ENCODE measurements at places on chromosomes 11 and 22.

DNA sequence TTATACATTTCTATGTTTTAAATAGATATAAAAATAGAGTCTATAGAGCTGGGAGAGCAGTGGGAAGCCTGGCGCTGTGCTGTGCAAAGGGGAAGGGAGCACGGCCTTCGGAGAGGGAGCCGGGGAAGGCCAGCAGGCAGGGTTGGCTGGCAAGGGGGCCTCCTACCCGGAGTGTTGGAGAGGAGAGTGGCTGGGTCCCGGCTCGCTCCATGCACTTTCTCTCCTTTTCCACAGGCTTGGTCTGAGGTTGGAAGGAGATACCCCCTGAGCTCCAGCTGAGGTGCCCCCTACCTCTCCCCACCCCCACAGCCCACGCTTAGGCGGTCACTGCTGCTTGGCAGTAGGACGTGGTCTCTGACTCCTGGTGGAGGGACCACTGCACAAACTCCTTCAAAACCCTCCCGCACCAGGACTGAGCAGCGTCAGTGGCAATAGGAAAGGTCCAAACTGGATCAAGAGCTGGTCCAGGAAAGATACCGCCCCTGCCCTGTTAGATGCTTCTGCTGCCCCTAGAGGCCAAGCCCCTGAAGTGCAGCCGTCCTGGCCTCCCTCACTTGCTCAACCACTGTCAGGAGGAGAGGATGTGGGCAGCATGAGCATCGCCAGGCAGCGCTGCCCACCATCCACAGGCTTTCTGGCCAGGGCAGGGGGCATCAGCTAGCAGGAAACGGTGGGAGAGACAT is 52.9 kb downstream of the SYT13 start:
- ATAC-seq: peak; percentile 65

GRCh38 chr11:32289701-32290100 is 145.6 kb downstream of the WT1 start:
- ATAC-seq: no peak

GRCh38 chr22:23509571-23510302 is 70.4 kb downstream of the IGLL1 start:
- no peak for ATAC-seq

DNA sequence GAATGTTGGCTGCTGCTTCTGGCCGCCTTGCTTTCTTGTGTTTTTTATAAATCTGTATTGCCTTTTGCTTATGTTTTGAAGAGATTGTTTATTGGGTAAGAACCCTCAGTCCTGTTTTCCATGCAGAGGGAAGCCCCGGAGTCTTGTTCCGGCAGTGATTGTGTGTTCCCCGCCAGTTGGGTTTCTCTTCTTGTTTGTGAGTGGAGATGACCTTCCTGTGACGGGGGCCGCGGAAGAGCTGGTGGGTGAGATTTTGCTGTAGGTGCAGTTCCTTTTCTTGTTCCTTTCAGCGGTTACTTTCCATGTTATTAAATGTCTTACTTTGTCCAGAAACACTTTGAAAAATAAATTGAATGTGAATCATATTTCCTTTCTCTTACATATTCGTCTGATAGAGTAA is 8.3 kb downstream of the TBC1D22A start:
- peak; percentile 3 for ATAC-seq

GRCh38 chr11:120667281-120667680 is 155.7 kb downstream of the GRIK4 start:
- ATAC-seq: no peak

- ATAC-seq: no peak
These were observed 23.2 kb downstream of the HIPK3 start for GRCh38 chr11:33280411-33280810.

GRCh38 chr11:57222239-57222638 is 14.8 kb downstream of the APLNR start:
- ATAC-seq: no peak

DNA sequence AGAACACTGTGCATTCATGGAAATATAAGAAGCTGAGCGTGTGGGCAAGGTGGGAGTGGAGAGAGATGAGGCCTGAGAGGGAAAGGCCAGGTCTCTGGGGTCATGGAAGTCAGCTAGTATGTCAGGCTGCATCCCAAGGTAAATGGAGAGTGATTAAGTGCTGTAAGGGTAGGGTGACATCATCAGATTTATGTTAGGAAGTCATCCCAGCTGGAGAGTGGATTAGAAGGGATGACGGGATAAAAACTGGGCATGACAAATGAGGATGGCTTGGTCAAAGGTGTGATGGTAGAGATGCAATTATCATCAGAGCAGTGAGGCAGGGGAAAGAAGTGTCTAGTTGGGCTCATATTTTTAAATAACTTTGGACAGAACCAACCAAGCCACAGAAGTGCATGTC is 3.5 kb upstream of the ENDOD1 start:
- ATAC-seq: no peak

DNA sequence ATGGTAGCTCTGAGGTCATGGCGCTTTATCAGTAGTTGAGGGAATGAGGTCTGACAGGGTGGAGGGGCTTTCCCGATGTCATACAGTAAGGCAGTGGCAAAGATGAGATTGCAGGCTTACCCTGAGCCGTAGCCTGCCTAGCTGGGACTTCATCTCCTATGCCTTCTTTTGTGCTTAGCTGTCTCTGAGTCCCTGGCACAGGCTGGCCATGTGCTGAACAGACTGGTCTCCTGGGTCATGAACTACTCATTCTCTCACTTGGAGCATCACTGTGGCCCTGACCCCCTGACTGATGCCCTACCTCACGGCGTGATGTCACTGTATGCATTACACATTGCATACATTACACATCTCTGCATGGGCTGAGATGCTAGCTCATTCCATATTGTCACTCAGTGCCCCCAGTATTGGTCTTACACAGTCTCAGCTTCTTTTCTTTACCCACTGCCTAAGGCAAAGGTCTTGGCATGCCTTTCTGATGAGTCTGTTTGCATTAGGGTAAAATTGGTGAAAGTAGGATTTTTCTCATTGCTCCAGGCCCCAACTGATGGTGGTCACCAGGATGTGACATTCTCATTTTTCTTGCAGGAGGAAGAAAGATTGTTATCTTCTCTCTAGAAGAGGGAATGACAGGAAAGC is 389.4 kb upstream of the CADM1 start:
- no peak for ATAC-seq

- no peak for ATAC-seq
These were observed 4.3 kb upstream of the RAD9A start for GRCh38 chr11:67387518-67387917.

DNA sequence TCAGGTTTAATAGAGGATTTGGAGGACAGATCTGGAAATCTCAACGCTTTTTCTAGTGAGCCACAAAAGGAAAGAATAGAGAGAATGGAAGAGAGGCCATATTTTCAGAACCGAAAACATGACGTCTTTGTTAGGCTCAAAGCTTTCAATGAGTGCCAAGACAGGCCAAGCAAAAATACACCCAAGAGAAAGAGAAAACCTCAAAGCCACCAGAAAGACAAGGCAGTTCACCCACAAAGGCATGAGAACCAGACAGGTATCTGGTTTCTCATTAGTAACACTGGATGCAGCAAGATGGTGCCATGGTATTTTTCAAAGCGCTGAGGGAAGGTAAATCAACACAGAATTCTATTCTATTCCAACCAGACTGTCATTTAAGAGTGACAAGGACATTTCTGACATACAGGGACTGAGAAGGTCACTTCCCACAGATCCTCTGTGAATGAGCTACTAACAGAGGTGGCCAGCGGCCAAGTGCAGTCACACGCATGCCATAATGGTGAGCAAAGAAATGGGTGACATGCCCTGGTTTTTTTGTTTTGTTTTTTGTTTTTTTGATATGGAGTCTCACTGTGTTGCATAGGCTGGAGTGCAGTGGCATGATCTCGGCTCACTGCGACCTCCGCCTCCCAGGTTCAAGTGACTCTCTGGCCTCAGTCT is 41.9 kb downstream of the TOLLIP start:
- ATAC-seq: no peak

GRCh38 chr11:62402226-62402959 is 16.4 kb upstream of the SCGB1A1 start:
- peak; percentile 95 for ATAC-seq

GRCh38 chr11:45622861-45623260 is 42.6 kb downstream of the CHST1 start:
- no peak for ATAC-seq

DNA sequence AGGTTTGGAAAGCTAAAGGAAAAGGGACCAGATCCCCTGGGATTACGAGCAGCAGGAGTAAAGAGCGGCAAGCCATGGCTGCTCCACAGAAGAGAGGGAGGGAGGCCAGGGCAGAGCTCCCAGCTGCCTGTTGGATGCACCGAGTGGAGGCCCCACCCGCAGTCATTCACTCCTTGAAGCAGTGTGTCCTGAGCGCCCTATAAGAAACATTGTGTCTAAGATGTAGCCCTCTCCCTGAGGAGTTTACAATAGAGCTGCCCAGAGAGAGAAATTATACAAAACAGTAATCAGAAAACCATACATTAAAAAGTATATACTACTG is 54.7 kb upstream of the CSNK2A3 start:
- no peak for ATAC-seq

- peak; percentile 96 for ATAC-seq
These were observed 6.0 kb upstream of the OR10A2 start for GRCh38 chr11:6856871-6857270.

GRCh38 chr11:6210274-6210955 is 5.1 kb downstream of the C11orf42 start:
- no peak for ATAC-seq

DNA sequence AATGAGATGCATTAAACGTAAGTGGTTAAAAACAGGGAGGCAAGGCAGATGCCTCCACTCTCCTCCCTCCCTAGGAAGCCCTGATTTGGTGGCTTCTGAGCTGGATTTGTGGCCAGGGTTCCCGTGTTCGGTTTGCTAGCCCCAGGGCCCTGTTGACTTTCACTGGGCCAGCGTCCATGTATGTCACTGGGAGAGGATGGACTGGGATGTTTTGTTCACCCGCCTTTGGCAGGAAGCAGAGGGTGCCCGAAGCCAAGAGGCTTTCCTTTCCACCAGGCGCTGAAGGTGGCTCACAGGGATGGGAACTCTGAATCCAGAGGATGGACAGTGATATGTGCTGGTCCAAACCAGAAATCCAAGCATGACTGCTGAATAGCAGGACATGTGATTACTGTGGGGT is 146.6 kb downstream of the CSNK2A3 start:
- no peak for ATAC-seq

- no peak for ATAC-seq
These were observed 13.1 kb downstream of the TAF1D start for GRCh38 chr11:93727985-93728791.

- ATAC-seq: peak; percentile 34
These were observed 48.8 kb downstream of the OSBP2 start for GRCh38 chr22:30743257-30744020.

DNA sequence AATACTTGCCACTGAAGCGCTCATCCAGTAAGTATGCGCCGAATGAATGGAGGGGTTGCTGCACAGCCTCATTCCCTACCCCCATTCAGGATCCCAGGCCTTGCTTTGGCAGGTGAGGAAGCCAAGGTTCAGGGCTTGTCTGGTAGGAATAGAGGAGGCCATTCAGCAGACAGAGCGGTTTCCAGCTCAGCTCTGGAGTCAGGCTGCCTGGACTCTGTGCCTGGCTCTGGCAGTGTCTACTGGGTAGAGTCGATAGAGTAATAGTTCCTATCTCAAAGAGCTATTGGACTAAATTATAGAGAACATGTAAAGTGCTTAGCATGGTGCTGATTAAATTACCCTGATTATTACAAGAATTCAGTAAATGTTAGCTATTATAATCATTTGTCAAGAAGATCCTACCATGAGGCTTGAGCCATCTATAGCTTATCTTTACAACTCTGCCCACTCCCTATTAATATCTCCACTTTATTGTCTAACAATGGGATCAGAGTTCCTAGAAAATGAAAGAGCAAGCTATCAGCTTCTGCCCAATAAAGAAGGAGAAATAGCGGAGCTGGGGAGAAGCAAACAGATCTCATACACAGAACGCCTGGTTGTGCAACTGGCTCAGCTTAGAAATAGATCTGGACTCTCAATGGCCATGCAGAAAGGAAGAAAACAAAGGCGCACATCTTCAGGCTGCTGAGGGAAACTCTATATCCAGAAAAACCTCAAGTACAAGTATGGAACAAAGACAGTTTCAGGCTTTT is 6.6 kb upstream of the SNX32 start:
- ATAC-seq: no peak

- ATAC-seq: no peak
These were observed 41.7 kb downstream of the OTOG start for GRCh38 chr11:17588721-17589120.

- no peak for ATAC-seq
These were observed 2.2 kb downstream of the OR51E2 start for GRCh38 chr11:4695442-4695841.

- ATAC-seq: no peak
These were observed 6.5 kb upstream of the ALDH3B2 start for GRCh38 chr11:67680696-67681470.

- ATAC-seq: no peak
These were observed 20.3 kb upstream of the FGF3 start for GRCh38 chr11:69839516-69839915.

- ATAC-seq: no peak
These were observed 1.2 kb upstream of the CASTOR1 start for GRCh38 chr22:30290342-30291057.

- ATAC-seq: peak; percentile 83
These were observed 3.9 kb downstream of the HTATIP2 start for GRCh38 chr11:20367313-20367948.

- no peak for ATAC-seq
These were observed 644.6 kb upstream of the CHORDC1 start for GRCh38 chr11:90867416-90867815.

DNA sequence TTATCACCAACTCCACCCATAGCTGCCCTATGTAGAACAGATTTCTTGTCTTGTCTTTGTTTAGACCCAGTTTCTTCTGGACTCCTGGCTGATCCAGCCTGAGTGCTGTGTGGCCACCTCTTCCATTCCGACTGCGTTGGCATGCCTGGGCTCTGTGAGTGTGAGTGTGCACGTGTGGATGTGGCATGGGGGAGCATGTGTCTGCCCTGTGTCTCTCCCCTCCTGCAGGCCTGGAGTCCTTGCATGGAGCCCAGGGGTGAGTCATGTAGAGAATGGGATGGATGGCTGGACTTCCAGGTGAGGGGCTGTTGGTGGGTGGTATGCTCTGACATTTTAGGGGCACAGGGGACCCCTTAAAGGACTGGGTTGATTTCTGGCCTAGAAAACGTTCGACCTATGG is 194.7 kb downstream of the GRIK4 start:
- ATAC-seq: no peak

DNA sequence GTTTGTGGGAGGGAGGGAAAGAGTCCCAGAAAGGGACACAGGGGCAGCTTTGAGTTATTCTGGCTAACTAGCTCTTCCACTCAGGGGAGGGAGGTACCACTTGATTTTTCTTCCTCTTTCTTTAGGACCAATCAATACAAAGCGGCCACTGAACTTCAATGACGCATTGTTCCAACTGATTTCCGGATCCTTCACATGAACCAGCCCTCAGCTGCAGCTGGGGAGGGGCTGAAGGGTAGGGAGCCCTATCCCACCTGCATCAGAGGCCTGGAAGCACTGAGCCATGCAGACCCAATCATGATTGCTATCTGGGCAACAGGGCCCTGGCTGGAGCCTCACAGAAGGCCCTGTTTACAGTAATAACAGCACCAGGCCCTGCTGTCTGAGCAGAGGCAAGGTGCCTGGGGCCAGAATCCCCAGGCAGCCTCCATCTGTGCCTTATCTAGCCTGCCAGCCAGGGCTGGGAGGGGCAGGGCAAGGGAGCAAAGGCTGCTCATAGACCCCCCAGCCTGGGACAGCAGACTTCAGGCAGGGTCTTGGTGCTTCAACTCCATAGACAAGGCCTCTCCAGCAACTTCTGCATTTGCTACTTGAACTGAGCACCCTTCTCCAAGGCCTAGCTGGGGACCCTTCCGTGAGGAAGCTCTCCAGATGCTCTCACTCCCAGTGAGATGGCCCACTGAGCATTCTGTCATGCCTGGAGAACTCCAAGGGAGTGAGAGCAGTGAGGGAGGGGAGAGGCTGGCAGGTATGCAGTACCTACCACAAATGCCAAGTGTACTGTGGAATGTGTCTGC is 22.5 kb downstream of the CLPB start:
- ATAC-seq: no peak

Measured in activated T-helper 17 cell treated with anti-CD3 and anti-CD28 coated beads, Interleukin-2, amount 50 U/mL, for 72 hours (primary cell).